ENCODE measurements at places on chromosomes 2 and 18. TPM values are rescaled to one million over a fixed set of nuclear protein-coding genes. Genes with fewer than 3 reads are reported as not detected.

The FASTKD1 gene
- 40.4 TPM for total RNA-seq

DNA sequence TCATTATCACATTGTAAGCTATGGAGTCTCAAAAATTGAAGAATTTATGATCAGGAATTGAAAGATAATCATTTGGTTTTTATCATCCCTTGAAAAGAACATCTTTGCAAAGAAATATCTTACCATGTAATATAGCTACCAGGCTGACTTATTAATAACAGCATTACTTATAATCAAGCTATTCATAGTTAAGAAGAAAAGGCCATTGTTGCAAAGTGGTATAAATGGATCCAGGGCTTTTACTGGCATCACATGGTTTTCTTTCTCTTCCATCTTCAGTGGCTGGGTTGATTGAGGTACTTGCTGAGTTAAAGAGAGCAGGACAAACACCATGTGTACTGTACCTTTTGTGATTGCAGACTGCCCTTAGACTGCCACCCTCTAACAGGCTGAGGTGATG, 39.6 kb downstream of the MFSD6 start:
- no peak overlapping the region for H3K27ac ChIP-seq
- H3K36me3 ChIP-seq, result no peaks in the 10 kb centered on the region
- no peak for DNase-seq
- no peaks in the 10 kb centered on the region for H3K27me3 ChIP-seq
- no peak overlapping the region for H3K4me3 ChIP-seq
- H3K4me1 ChIP-seq, result peaks cover 55% of the 10 kb centered on the region

The SP140L gene
- total RNA-seq, result 59.9 TPM

The REV1 gene
- 39.8 TPM for total RNA-seq

DNA sequence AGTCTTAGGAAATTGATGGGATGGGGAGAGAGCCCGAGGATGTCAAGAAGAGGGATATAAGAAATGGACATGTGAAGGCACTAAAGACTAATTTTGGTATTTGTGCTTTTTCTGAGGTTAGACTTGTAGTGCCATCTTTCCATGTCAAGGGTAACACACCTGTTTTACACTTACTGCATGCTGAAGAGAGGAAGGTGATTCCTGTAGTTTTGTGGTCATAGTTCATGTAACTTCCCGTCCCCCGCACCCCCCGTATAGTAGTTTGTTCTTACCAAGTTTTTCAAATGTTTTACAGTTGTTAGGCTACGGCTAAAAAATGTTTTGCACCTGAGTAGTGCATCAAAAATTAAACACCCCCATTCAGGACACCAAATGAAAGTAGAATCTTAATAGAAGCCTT, 73.8 kb downstream of the CLIP4 start:
- peaks cover 3% of the 10 kb centered on the region for H3K36me3 ChIP-seq
- no peaks in the 10 kb centered on the region for H3K27me3 ChIP-seq
- no peak overlapping the region for H3K4me3 ChIP-seq
- peaks cover 20% of the 10 kb centered on the region for H3K4me1 ChIP-seq
- H3K27ac ChIP-seq, result no peak overlapping the region

GRCh38 chr2:117342415-117342814, 472.1 kb upstream of the DDX18 start:
- H3K27me3 ChIP-seq, result no peaks in the 10 kb centered on the region
- no peaks in the 10 kb centered on the region for H3K36me3 ChIP-seq
- H3K27ac ChIP-seq, result no peak overlapping the region
- H3K4me1 ChIP-seq, result no peaks in the 10 kb centered on the region
- H3K4me3 ChIP-seq, result no peak overlapping the region

DNA sequence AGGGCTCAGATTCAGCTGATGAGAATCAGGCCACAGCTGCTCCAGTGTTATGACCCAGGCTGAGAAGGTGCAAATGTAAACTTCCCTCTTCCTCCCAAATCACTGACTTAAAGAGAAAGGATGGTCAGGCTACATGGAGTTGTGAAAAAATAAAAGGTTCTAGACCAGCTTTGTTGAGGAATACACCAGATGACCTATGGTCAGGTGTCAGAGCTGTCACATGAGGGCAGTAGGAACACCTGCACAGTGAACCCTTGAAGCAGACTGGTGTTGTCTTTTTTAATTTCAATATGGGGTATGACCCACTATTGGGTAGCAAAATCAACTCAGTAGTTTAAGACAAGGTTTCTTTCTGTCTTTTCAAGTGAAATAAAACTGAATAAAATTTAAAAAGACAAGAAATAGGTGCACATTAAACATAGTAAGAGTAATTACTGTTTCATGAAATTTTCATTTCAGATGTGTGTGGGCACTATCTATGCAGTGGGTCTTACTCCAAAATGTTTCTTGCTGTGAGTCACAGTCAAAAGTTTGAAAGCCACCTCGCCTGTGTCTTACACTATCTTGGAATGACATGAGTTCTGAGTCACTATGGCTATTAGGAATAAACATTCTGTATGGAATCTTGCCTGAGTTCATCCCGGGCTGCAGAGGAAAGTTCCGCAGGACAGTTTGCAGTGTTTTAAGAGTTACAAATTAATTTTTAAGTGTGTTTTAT, 83.6 kb downstream of the ACVR1 start:
- H3K4me1 ChIP-seq, result peaks cover 39% of the 10 kb centered on the region
- H3K27me3 ChIP-seq, result no peaks in the 10 kb centered on the region
- no peak overlapping the region for H3K27ac ChIP-seq
- DNase-seq, result no peak

DNA sequence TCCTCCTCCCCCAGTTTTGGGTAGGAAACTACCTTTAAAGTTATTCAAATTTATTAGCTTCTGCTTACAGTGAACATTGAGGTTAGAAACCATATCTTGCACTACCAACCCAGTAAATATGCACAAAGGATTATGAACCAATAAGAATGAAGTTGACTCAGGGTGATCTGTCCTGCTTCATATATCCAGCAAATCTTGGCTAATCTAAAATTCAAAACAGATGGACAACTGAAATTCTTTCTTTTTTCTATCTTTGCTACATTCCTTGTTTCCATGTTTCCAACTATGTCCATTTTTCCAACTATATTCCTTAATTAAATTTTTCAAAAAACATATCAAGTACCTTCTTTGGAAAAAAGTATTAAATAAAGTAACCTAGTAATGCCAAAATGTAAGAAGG, 149.3 kb downstream of the FAM124B start:
- peaks cover 5% of the 10 kb centered on the region for H3K4me1 ChIP-seq
- H3K27me3 ChIP-seq, result peaks cover 25% of the 10 kb centered on the region
- DNase-seq, result no peak
- H3K27ac ChIP-seq, result no peak overlapping the region
- no peaks in the 10 kb centered on the region for H3K36me3 ChIP-seq
- no peak overlapping the region for H3K4me3 ChIP-seq

The TRABD2A gene
- total RNA-seq, result 39.4 TPM

DNA sequence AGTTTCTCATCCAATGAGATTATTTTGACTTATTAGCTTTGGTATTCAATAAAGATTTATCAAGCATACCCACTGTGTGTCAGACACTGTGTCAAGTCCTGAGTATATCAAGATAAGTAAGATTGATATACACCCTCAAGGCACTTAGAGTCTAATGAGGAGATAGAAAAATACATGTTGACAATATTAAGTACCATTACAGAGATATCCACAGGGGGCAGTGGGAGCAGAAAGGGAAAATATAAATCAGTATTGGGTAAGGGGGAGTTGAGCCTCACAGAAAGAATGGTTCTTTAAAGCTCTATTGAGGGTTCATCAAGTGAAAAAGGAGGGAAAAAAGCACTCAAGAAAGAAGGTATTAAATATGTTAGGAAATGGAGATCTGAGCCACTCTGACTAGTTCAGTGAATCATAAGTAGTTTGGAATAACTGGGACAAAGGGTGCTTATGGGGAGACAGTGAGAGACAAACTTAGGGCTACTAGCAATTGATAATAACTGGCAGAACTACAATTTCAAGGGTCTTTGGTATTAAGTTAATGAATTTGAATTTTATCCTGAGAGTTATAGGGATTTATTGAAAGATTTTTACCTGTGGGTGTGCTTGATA, 45.5 kb upstream of the SLC8A1 start:
- DNase-seq, result no peak
- H3K36me3 ChIP-seq, result no peaks in the 10 kb centered on the region
- H3K27ac ChIP-seq, result no peak overlapping the region
- no peaks in the 10 kb centered on the region for H3K27me3 ChIP-seq
- H3K4me3 ChIP-seq, result no peak overlapping the region
- no peaks in the 10 kb centered on the region for H3K4me1 ChIP-seq

DNA sequence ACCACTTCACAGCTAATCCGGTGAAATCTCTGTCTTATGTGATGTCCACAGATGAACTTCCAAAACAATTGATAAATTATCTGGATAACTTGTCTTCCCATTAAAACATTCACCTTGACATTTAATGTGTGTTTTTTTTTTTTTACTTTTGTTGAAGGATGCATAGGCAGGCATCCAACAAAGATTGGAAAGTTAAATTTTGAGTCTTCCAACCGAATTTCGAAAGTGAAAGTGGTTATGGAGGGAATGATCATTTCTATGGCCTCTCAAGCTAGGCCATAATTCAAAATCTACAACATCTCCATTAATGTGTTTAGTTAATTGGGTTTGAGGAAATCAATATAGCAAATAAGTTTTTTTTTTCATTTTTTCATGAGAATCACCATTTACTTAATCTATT, 1495.5 kb upstream of the ACVR2A start:
- no peak overlapping the region for H3K27ac ChIP-seq
- no peaks in the 10 kb centered on the region for H3K27me3 ChIP-seq
- no peak overlapping the region for H3K4me3 ChIP-seq
- no peaks in the 10 kb centered on the region for H3K4me1 ChIP-seq

The CENPA gene
- 40.9 TPM for total RNA-seq

DNA sequence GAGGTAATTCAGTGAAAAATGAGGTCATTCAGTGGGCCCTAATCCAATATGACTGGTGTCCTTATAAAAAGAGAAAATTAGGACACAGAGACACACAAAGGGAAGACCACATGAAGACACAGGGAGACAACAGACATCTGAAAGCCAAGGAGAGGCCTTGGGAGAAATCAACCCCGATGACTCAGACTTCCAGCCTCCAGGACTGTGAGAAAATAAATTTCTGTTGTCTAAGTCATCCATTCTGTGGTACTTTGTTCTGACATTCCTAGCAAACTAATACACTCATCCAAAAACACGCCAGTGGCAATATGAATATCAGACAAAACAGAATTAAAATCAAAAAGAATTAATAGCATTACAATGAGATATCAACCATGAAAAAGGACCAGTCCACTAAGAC, 303.7 kb downstream of the SS18 start:
- no peaks in the 10 kb centered on the region for H3K4me1 ChIP-seq
- no peak for DNase-seq
- H3K36me3 ChIP-seq, result no peaks in the 10 kb centered on the region
- no peak overlapping the region for H3K4me3 ChIP-seq
- H3K27ac ChIP-seq, result no peak overlapping the region
- H3K27me3 ChIP-seq, result no peaks in the 10 kb centered on the region

DNA sequence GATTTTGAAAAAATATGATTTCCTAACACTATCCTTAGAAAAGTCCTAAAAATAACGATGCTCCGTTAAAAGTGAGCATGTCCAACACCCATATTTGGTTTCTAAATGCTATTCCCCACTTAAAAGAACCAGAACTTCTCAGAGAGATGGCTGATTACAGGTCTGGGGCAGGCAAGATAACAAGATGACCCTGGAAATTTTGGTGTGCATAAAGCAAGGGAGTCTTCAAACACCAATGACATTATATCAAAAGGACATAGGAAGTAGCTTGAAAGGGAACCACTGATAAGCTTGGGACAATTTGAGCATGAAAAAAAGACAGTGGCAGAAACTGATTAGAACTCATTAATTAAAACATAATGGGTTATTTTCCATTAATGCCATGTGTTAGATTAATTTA, 17.9 kb downstream of the STK17B start:
- H3K27ac ChIP-seq, result peak overlapping the region; percentile 53
- DNase-seq, result no peak
- H3K4me1 ChIP-seq, result peaks cover 100% of the 10 kb centered on the region

DNA sequence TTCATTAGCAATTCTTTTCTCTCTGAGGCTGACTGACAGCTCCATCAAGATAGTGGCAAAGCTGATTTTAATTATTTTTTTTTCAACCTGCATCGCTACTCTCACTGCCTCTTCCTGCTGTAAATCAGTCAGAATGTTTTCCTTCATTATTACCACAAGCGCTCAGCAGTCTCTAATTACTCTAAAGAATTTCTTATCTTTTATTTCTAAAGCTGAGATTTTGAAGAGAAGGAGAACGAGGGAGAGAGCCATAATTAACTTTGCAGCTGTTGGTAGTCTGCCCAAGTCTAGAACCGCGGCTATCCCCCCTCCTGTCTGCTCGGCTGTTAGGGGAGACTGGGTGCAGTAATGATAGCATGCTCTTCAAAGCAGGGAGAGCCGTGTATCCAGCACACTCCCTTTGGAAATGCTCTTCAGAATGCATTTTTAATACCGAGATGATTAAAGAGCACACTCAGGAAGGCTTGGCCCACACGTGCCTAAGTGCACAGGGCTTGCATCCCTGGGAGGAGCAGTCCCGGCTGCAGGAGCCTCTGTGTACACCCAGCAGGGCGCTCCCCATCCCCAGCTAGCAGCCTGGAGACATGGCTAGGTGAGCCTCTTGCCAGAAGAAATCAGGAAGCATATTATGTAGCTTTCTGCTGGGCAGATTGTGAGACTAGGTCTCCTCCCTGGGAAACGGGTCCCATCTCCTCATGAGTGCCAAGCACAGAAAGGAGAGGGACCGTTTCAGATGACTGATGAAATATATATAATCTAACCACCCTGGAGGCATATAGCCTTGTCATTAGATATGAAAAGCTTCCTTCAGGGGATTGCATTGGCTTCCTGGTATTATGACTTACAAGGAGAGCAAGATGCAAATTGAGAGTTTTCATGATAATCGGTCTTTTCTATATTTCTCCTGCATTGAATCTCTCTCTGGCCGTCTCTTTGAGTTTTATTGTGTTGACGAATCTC, 555.2 kb downstream of the CMPK2 start:
- H3K36me3 ChIP-seq, result no peaks in the 10 kb centered on the region
- H3K27ac ChIP-seq, result no peak overlapping the region
- H3K27me3 ChIP-seq, result no peaks in the 10 kb centered on the region

GRCh38 chr18:79887181-79888000, 64.1 kb downstream of the SLC66A2 start:
- peaks cover 18% of the 10 kb centered on the region for H3K4me1 ChIP-seq
- no peak for DNase-seq
- H3K27ac ChIP-seq, result no peak overlapping the region
- H3K27me3 ChIP-seq, result no peaks in the 10 kb centered on the region
- H3K4me3 ChIP-seq, result no peak overlapping the region

DNA sequence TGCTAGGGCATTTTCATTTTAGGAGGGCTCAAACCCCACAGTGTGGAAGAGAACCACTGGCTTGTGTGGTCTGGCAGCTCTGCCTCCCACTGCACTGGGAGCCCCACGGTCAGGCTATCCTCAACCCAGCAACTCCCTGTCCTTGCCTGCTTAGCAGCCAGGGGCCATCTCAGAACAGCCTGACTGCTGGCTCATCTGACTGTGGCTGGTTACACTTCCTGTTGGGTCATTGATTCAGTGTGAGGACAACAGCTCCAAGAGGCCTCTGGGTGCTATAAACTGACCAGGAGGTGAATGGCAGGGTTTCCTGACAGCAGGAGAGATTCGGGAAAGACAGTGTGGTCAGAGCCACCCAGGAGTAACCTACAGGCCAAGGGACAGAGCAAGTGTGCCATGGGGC, 40.1 kb downstream of the AMER3 start:
- peaks cover 3% of the 10 kb centered on the region for H3K4me1 ChIP-seq
- no peak for DNase-seq
- no peak overlapping the region for H3K27ac ChIP-seq
- no peak overlapping the region for H3K4me3 ChIP-seq

- no peak overlapping the region for H3K27ac ChIP-seq
- DNase-seq, result no peak
- H3K4me3 ChIP-seq, result no peak overlapping the region
- H3K4me1 ChIP-seq, result no peaks in the 10 kb centered on the region
Observed at GRCh38 chr18:63700501-63700900, 2.3 kb upstream of the SERPINB11 start.

The KCNK3 gene
- total RNA-seq, result not detected
